ENCODE measurements at places on chromosomes 5 and 9. TPM values are rescaled to one million over a fixed set of nuclear protein-coding genes. Genes with fewer than 3 reads are reported as not detected.

Gene FBLL1
- total RNA-seq, result 0.32 TPM

Gene PLEKHG4B
- total RNA-seq, result under 0.01 TPM

Gene F2RL1
- 26.3 TPM for total RNA-seq

Gene SPINK6
- total RNA-seq, result not detected

Gene GABRA1
- total RNA-seq, result not detected

Gene RORB
- total RNA-seq, result 5.6 TPM

Gene ANKDD1B
- total RNA-seq, result 0.32 TPM

Gene THBS4
- under 0.01 TPM for total RNA-seq

Gene SPINK13
- total RNA-seq, result not detected

Gene NUP214
- 17.1 TPM for total RNA-seq

Gene ADRB2
- total RNA-seq, result 1.7 TPM

Gene GRIA1
- total RNA-seq, result 22.5 TPM

Gene TPPP
- total RNA-seq, result under 0.01 TPM

Gene CHSY3
- 9.9 TPM for total RNA-seq

Gene SPEF2
- total RNA-seq, result 4.3 TPM

Gene FAM120AOS
- total RNA-seq, result 42.5 TPM

Gene SELENOP
- 15.5 TPM for total RNA-seq

Gene FCN1
- not detected for total RNA-seq

Gene PRUNE2
- 5.5 TPM for total RNA-seq

Gene C1QTNF2
- 0.64 TPM for total RNA-seq

Gene FOXD4L4
- total RNA-seq, result not detected

Gene SPATA31A7
- total RNA-seq, result not detected

Gene HTR1A
- not detected for total RNA-seq

Gene PCDHGA12
- 15.5 TPM for total RNA-seq

Gene MRPS2
- total RNA-seq, result 12.1 TPM

Gene DAPK1
- total RNA-seq, result 3.9 TPM

Gene DNAJB5
- total RNA-seq, result 16.1 TPM

Gene SLC34A1
- not detected for total RNA-seq

Gene ADAMTSL1
- total RNA-seq, result 10.0 TPM

Gene PCDHGB6
- 4.2 TPM for total RNA-seq

Gene PCAT7
- 0.64 TPM for total RNA-seq

Gene MELK
- total RNA-seq, result 19.0 TPM

Gene PCDHA6
- 0.43 TPM for total RNA-seq

Gene ROPN1L
- 0.32 TPM for total RNA-seq

Gene MRNIP
- total RNA-seq, result 9.0 TPM

Gene ELAVL2
- not detected for total RNA-seq
